ENCODE measurements at places on chromosomes 6 and 20. TPM values are rescaled to one million over a fixed set of nuclear protein-coding genes. Genes with fewer than 3 reads are reported as not detected.

ADAT2 gene
- 5.7 TPM for total RNA-seq

GRCh38 chr6:3013486-3013885 is 13.8 kb downstream of the NQO2 start:
- no peak for DNase-seq

DNA sequence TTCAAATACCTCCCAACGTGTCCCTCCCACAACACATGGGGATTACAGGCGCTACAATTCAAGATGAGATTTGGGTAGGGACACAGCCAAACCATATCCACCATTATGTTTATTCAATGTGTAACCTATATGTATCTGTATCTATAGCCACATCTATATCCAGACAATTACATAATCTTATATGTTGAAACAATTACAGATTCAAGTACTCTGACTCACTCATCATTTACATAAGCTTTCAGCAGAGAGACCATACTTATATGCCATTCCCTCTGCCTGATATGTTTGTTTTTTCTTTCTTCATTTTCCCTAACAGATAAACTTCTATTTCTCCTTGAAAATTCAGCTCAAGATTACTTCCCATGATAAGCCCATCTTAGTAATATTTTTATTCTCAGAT is 163.6 kb downstream of the LAMA2 start:
- DNase-seq: no peak

GRCh38 chr20:33158637-33159385 is 9.1 kb upstream of the BPIFA2 start:
- DNase-seq: no peak

DNA sequence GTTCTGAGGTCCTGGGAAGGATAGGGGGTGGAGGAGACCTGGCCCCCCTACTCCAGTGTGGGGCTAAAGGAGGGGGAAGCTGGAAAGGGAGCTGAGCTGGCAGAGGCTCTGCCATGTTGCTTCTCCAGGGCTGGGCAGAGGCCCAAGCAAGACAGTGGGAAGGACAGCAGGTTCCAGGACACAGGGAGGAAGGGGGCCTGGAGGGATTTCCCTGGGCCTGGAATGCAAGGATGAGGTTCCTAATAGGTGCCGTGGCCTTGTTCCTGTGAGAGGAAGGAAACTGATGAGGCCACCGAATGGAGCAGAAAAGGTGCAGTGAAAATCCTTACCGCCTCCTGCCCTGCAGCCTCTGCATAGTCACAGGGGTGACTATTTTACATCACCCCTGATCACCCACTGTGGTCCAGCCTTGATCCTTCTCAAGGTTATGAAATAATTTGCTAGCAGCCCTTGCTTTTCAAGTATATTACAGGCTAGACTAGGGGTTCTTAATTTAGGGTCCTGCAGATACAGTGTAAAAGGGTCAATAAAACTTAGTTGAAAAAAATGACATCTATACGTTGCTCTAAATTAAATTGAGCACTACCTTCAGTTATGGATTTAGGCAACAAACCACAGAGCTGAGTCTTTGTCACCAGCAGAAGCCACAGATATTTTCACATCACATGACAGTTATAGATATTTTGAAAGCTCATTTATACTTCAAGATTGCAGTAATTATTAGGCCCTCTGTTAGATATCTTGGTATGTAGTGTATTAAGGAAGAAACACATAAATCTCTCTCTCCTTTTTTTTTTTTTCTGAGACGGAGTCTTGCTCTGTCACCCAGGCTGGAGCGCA is 45.7 kb upstream of the RNF24 start:
- no peak for DNase-seq

DNA sequence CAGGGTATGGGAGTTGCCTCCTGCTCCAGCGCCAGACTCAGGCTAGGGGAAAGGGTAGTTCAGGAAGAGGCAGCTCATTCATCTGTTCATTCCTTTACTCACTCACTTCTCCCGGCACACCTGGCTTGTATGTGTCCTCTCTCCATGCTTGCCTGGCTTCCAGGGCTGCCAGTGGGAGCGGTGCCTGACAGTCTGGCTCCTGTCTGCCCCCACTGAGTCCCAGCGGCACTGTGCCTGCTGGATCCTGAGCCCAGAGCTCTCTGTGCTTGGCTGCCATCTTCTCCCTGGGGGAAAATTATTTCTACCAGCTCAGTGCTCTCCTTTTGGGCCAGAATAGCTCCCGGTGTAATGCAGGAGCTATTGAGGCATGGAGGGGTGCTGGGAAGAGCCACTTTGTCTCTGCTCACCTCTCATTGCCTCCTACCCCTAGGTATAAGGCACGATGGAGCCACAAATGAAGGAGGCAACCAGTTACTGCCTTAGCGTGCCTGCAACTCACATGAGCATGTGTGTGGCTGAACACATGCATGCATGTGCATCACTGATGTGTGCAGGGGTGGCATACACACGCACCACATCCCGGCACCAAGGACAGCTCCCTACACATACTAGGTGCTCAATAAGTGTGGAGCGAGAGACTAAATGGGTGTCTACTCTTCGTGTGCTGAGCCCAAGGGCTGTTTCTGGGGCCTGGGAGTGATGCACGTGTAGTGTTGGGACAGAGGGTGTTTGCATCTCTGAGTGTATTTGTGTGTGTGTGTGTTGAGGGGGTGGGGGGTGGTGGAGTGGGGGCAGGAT is 46.6 kb downstream of the CDH22 start:
- no peak for DNase-seq
